ENCODE measurements at places on chromosomes 1 and 21. TPM values are rescaled to one million over a fixed set of nuclear protein-coding genes. Genes with fewer than 3 reads are reported as not detected.
A peak's percentile ranks its signal among the peaks of the same experiment; 100 is the strongest.

DNA sequence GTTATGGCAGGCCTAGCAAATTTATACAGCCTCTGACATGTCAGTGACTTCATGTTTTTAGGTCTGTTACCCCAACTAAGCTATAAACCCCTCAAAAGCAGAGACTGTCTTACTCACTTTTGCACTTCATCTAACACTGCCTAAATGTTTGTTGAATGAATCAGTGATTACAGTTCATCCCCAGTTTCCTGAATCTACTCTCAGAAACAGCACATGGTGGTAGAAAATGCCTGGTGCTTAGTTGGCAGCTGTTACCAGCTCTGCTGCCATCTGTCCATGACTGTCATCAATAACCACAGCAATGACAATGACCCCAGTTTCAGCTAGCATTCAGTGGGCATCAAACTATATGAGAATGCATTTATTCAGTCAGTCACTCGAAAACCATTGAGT is 110.5 kb upstream of the SERBP1 start:
- DNase-seq = peak; percentile 31

GRCh38 chr1:232786845-232787455 is 18.3 kb upstream of the MAP10 start:
- DNase-seq = no peak

DNA sequence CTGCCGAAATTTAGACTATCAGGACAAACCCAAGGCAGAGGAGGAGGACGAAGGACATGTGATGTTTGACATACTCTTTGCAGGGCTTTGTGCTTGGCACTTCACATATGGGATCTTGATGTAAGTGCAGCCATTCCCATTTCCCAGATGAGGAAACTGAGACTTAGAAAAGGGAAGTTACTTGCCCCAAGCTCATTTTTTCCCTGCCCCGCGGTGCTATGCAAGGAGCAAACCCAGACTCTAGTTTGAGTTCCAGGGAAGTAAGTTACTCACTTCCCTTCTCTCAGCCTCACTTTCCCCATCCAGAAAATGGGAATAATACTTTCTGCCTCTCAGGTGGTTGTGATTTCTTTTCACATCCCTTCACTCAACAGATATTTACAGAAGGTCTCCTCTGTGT is 4.5 kb upstream of the FOXO6 start:
- no peak for DNase-seq

DNA sequence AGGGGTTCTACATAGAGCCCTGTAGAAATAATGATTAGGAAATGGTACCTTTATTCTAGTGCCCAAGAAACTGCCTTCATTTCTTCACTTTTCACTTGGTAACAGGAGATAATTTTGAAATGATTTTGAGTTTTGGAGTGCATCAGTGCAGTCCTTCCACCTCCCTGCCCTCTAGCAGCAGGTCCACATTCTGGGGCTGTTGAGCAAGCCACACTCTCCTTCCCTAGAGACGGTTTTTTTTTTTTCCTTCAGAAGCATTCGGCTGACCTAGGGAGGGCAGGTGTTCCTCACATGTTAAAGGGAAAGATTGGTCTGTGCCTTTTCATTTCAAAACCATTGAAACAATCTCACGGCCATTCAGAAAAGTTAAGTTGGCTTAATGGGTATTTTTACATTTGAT is 39.8 kb downstream of the SLC37A1 start:
- no peak for DNase-seq

- DNase-seq = peak; percentile 99
Measured at GRCh38 chr1:31306278-31306677, 9.4 kb downstream of the ZCCHC17 start.

DNA sequence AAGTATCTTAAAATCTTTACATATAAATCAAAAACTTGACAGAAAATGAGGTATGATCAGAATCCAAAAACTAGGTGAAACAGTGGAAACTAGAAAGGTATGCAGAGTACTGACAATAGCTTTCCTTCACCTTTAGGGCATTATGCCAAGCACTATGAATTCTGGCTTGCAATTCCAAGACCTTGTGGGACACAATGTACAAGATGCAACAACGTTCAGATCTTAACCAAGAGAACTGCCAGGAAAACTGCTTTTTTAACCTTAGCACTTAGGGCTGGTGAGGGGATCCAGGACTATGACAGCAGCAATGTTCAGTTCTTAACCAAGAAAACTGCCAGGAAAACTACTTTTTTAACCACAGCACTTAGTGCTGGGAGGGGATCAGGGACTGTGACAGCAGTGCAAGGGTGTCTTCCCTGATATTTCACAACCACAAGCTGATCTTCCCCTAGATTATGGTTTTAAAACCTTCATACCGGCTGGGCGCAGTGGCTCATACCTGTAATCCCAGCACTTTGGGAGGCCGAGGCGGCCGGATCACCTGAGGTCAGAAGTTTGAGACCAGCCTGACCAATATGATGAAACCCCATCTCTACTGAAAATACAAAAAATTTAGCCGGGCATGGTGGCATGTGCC is 22.3 kb downstream of the FOXJ3 start:
- no peak for DNase-seq

GRCh38 chr1:112358061-112358770 is 37.8 kb upstream of the CTTNBP2NL start:
- DNase-seq = peak; percentile 8

DNA sequence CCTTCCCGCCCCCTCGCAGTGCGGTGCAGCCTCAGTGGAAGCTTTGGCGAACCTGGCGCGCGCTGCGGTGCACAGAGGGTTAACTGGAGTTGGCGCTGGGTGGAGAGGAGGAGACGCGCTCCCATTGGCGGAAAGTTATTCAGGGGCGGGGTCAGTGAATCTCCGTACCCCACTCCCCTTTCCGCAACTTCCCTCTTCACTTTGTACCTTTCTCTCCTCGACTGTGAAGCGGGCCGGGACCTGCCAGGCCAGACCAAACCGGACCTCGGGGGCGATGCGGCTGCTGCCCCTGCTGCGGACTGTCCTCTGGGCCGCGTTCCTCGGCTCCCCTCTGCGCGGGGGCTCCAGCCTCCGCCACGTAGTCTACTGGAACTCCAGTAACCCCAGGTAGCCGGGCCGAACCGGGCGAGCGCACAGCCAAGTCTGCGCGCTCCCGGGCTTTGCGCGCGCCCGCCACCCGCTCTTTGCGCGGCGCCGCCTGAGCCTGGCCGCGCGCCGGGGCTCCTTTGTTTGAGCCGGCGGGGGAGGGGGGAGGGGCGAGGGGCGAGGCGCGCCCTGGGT is at the start of gene EFNA4:
EFNA4 (plus strand) TSS at position 191 of the 561 bp plus-strand sequence; CDS start at position 275, 84 bp downstream.
- peak; percentile 80 for DNase-seq

DNA sequence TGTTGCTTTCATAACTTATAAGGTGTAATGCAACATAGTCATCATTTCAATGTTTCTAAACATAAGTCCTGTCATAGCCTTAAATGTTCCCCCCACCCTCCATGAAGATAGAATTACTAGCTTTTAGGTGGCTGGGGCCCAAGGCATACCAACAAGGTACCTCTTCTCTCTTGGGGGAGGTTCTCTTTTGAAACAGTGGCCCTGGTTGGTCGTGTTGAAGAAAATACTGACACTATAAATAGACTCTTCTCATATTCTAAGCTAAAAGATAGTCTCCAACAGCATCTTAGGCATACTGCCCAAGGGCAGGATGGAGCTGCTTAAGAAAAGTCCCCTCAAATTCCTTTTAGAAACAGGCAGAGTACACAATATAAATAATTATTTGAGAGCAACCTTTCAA is 255.0 kb downstream of the FAF1 start:
- DNase-seq = peak; percentile 13

- no peak for DNase-seq
Measured at GRCh38 chr1:160267284-160267991, 5.1 kb upstream of the DCAF8 start.

- peak; percentile 77 for DNase-seq
Measured at GRCh38 chr1:7341145-7341905, 429.8 kb upstream of the VAMP3 start.

DNA sequence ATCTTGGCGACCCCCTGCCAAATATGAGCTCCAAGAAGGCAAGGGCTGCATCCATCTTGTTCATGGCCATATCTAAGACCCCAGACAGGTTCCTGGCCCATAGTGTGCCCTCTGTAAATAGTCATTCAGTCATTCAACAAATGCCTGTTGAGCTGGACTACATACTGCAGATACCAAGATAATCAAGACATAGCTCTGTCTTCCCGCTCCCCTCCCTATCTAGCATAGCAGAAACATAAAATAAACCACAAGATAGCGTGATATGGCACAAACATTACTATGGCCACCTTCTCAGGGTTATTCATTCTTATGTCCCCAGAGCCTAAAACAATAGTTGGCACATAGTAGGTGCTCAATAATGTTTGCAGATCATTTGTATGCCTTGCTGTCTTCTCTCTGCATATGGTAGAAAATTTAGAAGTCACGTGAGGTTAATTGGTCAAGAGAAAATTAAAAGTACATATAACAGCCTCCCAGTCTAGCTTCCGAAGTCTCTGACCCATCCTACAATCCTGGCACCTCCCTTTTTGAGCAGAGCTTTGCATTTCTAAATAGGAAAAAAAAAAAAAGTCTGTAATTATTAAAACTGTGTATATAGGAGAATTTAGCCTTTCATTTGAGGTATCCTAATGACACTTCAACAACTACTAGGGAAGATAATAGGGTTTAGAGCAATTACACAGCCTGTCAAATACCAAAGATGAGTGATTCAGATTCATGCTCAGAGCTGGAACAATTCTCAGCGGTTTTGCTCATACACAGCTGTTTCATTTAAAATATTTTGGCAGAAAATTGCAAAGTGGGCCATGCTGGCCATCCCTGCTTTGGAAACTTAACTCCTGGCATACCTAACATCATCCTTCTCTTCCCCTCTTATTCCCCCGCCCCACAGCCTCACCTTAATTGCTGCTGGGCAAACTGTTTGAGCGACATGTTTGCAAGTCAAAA is 219.0 kb downstream of the KAZN start:
- no peak for DNase-seq

DNA sequence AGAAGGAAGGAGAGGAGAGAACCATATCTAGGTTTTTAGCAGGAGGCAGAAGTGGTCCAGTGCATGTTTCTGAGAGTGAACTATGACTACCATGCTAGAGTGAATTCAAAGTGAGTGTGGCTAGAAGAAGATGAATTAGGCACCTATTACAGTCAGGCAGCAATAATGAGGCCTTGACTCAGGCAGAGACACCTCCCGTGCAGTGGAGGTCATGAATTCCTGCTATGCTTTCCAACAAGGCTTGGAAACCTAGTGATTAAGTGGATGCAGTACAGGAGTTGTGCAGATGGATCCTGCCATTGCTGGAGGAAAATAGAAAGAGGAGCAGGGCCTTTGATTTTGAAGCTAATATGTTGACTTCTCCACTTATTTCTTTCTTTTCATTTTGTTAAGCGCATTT is 581.5 kb downstream of the RWDD3 start:
- DNase-seq = no peak

DNA sequence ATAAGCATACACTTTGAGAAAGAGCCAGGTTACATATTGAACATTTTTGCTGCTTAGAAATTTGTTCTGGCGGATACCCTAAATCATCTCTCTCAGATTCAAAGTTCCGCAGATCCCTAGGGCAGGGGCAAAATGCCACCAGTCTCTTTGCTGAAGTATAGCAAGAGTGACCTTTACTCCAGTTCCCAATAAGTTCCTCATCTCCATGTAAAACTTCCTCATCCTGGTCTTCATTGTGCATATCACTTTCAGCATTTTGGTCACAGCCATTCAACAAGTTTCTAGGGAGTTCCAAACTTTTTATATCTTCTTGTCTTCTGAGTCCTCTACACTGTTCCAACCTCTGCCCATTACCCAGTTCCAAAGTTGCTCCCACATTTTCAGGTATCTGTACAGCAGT is 23.3 kb upstream of the LYPD8 start:
- DNase-seq = no peak

DNA sequence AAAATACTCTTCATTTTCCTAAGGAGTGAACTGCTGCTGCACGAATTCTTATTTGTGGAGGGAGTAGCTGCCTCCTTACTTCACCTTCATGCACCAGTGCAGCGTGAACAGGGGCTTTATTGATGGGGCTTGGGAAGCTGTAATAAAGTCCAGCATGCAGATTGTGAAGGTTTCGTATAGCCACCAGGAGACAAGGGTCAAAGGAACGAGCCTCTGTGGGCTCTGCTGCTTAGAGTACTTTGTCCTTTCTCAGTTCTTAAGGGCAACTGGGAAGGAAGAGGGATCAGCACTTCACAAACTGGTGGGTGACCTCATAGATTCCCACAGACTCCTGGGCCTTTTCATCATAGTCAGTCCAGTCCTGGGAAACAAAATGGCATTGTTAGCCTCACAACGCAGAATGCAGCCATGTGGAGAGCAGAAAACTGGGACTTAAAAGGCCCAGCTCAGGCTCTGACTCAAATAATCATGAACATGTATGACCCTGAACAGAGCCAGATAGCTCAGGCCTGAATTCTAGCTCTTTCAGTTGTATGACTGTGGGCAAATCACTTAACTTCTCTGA is 6.0 kb downstream of the CZIB start:
- DNase-seq = no peak

- no peak for DNase-seq
Measured at GRCh38 chr1:231369282-231369681, 31.2 kb downstream of the SPRTN start.

DNA sequence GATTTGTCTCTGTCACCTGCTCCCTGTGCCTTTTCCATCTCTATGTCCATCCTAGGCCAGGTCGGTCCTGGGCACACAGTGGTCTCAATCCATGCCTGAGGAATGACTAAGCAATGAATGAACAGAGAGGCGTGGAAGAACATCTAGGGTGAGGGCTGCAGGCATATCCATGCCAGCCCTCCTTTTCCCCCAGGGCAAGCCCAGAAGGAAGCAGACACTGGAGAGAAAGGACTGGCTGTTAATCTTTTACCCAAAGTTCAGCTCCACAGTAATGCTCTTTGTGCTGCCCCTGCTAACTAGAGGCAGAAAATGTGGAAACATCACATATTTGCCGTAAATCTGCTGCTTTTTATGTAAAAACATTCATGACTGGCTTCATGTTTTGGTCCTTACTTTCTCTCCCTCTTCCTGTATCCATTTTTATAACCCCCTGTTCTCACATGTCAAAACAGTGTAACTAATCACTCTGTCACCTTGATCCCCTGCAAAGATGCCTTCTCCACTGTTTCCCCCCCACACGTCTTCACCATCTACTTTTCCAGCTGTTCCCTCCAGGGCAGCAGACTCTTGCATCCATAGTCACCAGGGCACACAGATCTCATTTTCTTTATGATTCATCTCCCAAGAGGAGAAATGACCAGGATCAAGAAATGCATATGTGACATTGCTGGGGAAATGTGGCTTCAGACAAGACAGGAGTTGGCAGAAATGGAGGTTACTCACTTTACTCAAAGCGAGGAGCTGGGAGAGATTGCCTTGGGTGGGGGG is 166.4 kb upstream of the PROX1 start:
- no peak for DNase-seq

GRCh38 chr1:219651993-219652392 is 39.1 kb upstream of the ZC3H11B start:
- no peak for DNase-seq

GRCh38 chr1:215476541-215476940 is 90.6 kb upstream of the KCTD3 start:
- DNase-seq = peak; percentile 54

- peak; percentile 29 for DNase-seq
Measured at GRCh38 chr1:109914587-109915240, 4.1 kb downstream of the CSF1 start.

GRCh38 chr1:44640200-44640853 is 34.0 kb downstream of the TMEM53 start:
- DNase-seq = no peak

CLCA2 gene
- total RNA-seq = 0.18 TPM

IGSF21 gene
- not detected for total RNA-seq

TMEM200B gene
- 4.8 TPM for total RNA-seq

RXRG gene
- total RNA-seq = not detected

ESRRG gene
- 0.56 TPM for total RNA-seq

LHX8 gene
- not detected for total RNA-seq

TEX38 gene
- total RNA-seq = not detected

SRRM1 gene
- total RNA-seq = 24.2 TPM

KRTAP21-2 gene
- total RNA-seq = not detected

Data from IMR-90 (cell line).